Hematopoietic multipotent progenitor cell treated with erythropoietin and hydrocortisone succinate and interleukin-3 and kit ligand, for 6 days (in vitro differentiated cells): ENCODE measurements at places on chromosomes 1 and 21.

DNA sequence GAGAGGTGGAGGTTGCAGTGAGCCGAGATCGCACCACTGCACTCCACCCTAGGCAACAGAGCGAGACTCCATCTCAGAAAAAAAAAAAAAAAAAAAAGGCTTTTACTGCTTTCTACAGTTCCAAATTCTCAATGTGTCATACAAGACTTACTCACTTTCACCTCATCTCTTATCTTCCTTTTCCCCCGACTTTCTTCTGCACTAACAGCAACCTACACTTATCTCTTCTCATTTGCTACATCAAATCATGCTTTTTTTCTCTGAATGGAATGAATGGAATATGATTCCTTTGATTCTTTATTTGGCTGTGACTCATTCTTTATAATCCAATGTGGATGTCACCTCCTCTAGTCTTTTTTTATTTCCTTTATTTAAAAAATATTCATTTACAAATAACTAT is 168.4 kb upstream of the DMRTA2 start:
- no peak for DNase-seq

- DNase-seq, result no peak
These were observed 86.0 kb downstream of the PCNX2 start for GRCh38 chr1:233209481-233209880.

DNA sequence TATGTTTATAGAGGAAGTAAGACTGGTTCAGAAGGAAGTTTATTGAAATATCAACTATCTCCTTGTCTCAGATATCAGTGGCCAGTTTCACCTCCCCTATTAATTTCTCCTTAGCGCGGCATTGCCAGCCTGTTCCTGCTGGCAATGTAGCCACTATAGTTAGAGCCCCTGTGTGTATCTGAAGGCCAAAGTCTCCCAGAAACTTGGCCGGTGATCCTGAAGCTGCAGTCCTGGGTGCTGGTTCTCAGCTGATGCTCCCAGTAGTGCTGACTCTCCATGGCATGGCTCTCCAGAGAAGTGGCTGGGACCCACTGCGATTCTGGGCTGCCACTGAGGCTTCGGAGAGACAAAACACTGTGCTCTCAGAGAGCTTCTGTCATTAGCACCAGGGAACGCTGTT is 59.9 kb downstream of the TNN start:
- DNase-seq, result no peak

DNA sequence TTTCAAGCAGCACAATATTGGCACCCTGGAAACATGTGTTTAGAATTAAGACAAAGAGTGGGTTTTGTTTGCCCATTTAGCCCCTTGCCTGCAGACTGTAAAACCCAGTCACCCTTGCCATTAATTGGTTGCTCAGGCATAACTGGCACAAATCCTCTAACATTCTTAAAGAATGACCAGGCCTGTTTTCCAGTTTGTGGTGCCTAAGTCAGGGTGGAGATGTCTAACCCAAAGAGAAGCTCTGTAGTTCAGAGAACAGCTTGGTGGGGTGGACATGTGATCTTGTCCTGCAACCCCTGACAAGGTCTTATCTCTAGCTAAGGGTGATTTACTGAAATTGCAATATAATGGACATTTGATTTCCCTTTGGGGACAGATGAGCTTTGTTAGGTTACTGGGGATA is 8.8 kb upstream of the ANGPTL7 start:
- DNase-seq, result no peak

DNA sequence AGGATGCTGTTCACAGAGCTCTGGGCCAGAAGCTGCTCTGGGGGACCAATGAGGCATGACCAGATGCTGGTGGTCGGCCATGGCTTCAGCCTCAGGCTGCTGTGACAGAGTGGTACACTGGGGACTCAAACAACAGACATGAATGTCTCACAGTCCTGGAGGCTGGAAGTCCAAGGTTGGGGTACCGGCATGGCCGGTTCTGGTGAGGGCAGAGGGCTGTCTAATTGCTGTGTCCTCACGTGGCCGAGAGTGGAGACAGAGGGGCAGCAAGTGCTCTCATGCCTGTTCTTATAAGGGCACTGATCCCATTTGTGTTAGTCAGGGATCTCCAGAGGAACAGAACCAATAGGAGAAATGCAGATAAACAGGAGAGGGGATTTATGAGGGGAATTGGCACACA is 253.5 kb upstream of the C1orf174 start:
- no peak for DNase-seq

- DNase-seq, result no peak
These were observed 29.2 kb upstream of the WNT4 start for GRCh38 chr1:22171951-22172715.

- peak; percentile 74 for DNase-seq
These were observed 60.8 kb downstream of the FASLG start for GRCh38 chr1:172719694-172720138.

DNA sequence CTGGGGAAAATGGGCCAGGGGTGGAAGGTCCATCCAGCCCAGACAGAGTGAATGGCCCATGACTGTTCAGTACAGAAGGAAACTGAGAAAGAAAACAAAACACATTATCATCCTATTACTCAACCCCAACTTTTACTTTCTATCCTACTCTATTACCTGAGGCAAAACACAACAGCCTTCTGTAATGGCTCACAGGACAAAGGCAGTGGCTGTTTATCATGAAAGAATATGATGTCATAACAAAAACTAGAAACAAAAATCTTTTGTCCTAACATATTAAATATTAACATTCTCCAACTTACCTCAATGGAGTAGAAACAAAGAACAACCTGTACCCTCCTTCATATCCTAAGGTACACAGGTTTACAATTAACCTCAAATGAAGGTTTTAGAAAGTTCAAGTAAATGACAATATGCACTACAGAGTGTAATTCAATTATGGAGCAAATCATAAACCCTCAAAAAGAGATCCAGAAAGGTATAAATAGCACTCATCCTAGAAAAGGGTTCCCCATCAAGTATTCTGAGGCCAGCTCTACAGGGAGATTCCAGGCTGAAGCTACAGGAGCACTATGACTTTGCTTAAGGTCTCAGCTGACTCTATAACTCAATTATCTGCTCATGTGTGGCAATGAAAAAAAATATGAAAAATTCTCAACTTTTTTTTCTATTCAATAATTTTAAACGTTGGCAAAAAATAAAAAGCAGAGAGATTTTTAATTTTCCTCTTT is 15.1 kb downstream of the ELK4 start:
- DNase-seq, result no peak

DNA sequence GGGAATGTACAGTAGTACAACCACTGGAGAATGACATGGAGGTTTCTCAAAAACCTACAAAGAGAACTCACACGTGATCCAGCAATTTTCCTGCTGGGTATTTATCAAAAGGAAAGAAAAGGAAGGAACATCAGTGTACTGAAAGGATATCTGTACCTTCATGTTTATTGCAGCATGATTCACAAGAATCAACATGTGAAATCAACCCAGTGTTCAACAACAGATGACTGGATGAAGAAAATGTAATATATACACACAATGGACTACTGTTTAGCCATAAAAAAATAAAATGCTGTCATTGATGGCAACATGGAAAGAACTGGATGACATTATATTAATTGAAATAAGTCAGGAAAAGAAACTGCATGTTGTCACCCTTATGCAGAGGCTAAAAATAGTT is 19.0 kb upstream of the CYP4A11 start:
- no peak for DNase-seq

DNA sequence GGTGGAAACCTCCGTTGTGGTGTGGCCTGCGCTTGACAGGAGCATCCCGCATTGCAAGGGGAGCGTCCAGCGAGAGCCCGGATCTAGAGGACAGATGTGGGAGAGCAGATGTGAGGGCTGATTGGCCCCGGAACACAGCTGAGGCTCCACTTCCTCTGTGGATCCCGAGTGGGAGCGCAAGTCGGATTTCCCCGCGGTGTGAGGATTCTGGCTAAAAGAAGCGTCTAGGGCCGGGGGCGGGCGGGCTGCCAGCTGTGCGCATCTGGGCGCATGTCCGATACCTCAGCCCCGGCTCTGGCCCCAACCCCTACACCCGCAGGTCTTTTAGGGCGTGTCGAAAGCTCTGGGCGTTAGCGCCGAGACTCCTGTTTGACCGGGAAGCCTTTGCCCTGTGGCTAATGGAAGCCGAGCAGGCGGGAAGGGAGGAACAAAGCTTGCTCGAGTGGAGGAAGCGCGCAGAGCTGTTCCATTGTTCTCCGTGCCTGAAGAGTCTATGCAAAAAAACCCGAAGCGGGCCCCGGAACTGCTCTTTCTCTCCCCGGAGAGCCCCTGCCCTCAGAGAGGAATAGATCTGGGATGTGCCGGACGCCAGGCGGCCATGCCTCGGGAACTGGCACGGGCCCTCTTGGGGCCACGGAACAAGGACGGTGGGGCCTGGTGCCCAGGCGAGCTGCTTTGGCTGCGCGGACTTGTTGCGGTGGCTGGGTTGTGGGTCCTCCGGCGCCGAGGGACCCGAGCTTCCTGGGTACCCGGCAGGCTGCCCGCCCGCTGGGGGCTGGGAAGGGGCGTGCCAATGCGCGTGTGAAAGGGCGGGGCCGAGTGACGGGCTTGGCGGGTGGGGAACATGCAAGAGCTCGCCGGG is 111.1 kb downstream of the NAV1 start:
- DNase-seq, result peak; percentile 6

DNA sequence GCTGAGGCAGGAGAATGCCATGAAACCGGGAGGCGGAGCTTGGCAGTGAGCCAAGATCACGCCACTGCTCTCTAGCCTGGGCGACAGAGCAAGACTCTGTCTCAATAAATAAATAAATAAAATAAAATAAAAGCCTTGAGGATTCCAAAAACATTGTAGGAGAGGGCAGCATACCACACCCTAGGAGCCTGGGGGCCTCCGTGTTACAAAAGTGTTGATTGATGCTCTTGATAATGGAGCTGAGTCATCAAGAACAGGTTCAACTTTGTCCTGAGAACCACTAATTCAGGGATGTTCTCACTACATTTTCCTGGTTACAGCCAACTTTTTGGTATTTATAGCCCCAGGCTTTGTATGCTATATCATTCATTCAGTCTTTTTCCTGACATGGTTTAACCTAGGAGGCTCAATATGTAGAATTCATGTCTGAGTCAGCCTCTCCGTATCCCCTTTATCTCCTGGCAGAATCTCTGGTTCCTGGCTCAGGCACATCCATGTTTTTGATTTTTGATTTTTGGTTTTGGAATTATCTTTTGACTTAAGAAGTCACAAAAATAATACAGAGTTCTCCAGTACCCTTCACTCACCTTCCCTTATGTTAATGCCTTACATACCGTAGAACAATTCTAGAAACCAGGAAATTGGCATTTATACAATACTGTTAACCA is 69.4 kb downstream of the LRRC8D start:
- DNase-seq, result peak; percentile 48

DNA sequence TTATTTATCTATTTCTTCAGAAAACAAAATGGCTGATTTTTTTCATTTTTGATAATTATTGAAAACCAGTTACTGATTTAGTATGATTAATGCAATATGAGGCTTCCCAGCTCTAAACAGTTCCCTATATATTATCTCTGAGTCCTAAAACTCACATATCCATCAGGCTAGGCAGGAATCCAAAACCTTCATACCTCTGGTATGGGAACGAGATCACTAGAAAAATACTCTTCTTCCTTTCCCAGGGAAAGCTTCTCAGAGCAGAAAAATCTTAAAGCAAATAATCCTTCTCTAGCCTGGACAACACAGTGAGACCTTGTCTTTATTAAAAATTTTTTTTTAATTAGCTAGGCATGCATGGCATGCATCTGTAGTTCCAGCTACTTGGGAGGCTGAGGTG is 42.5 kb downstream of the KDM5B start:
- no peak for DNase-seq

DNA sequence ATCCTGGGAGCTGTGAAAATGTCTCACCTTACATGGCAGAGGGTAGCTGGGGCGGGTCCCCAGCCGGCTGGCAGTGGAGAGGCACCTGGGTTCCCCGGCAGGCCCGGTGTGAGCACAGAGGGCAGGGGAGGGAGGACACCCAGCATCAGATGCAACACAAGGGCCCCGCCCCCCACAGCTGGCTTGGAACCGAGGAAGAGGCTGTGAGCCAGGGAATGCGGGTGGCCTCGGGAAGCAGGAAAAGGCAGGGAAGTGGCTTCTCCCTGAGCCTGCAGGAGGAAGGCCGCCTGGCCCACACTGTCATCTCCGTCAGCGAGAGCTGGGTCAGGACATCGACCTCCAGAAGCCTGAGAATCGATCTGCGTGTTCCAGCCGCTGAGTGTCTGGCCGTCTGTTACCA is 87.3 kb downstream of the SIK1 start:
- no peak for DNase-seq

- peak; percentile 78 for DNase-seq
These were observed 48.4 kb downstream of the CAPZB start for GRCh38 chr1:19436716-19437476.

DNA sequence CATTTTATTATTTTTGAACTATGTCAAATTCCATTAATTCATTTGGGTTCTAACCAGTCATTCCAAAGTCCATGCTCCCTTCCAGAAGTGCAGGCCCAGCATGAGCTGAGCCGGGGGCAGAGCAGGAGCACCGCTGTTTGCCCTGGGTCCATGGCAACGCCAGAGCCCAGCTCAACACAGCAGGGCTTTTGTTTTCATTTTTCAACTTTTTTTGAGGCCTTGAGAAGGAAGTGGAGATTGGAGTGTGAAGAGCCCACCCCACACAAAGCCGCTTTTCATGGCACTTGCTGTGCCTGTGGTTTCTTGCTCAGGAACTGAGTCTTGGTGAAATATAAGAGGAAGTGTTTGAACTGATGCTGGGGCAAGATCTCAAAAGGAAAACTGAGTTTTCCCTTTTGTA is 13.2 kb upstream of the PRMT2 start:
- peak; percentile 73 for DNase-seq

- DNase-seq, result peak; percentile 86
These were observed 16.9 kb upstream of the SAMD11 start for GRCh38 chr1:906600-907420.

GRCh38 chr1:237713916-237714315 is 176.8 kb downstream of the ZP4 start:
- no peak for DNase-seq

- DNase-seq, result peak; percentile 78
These were observed 14.9 kb downstream of the AADACL4 start for GRCh38 chr1:12658531-12659453.

- no peak for DNase-seq
These were observed 11.1 kb downstream of the DIPK1A start for GRCh38 chr1:92949937-92950817.

DNA sequence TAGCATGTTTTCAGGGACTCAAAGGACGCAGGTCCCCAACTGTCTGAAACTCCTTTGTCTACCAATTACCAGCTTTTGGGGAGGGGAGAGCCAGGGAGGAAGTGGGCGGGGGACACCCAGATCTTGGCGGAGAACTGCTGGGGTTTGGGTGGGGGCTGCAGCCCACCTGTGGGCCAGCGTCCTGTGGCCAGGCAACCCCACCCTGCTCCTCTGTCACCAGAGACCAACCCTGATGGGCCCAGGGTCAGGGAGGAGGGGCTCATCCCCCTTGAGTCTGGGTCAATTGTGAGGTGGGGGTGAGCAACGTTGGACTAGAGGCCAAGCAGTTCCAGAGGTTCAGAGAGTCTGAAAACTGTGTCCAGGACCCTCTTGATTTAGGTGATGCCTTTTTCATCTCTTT is 96.1 kb upstream of the TARDBP start:
- DNase-seq, result no peak

GRCh38 chr1:116825720-116826438 is 71.6 kb downstream of the CD2 start:
- DNase-seq, result peak; percentile 32
